ENCODE measurements at places on chromosomes 4 and X.

DNA sequence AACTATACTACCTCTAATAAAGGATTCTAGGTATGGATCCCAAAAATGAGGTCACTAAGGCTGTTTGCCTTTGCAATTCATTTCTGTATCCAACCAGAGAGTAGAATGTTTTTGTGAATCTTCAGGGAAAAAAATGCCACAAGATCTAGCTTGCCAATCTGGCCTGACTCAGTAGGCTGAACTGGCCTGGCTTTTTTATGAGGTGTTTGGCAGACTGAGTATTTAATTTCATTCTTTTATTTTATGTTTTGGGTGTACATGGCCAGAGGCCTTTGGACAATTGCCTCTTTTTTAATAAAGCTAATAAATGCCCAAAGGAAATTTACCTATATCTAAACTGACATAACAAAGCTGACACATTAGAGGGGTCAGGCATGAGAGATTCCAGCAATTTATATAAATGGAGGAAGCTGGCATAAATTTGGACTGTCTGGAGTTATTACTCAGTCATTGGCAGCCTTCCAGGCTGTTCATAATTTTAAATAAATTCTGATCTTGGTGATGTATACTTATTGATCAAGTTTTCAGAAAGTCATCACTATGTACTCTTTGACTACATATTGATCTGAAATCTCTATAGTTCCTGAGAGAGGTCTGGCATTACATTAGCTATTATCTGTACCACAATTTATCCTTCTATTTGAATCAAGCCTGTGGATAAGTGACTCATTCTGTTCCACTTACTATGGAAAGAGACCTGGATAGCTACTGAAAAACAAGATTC is 376.4 kb upstream of the NOCT start:
- peak; percentile 50 for DNase-seq

GRCh38 chr4:111492496-111492895 is 652.8 kb upstream of the FAM241A start:
- DNase-seq: no peak

- peak; percentile 43 for DNase-seq
Measured at GRCh38 chr4:106032851-106033286, 137.6 kb downstream of the NPNT start.

DNA sequence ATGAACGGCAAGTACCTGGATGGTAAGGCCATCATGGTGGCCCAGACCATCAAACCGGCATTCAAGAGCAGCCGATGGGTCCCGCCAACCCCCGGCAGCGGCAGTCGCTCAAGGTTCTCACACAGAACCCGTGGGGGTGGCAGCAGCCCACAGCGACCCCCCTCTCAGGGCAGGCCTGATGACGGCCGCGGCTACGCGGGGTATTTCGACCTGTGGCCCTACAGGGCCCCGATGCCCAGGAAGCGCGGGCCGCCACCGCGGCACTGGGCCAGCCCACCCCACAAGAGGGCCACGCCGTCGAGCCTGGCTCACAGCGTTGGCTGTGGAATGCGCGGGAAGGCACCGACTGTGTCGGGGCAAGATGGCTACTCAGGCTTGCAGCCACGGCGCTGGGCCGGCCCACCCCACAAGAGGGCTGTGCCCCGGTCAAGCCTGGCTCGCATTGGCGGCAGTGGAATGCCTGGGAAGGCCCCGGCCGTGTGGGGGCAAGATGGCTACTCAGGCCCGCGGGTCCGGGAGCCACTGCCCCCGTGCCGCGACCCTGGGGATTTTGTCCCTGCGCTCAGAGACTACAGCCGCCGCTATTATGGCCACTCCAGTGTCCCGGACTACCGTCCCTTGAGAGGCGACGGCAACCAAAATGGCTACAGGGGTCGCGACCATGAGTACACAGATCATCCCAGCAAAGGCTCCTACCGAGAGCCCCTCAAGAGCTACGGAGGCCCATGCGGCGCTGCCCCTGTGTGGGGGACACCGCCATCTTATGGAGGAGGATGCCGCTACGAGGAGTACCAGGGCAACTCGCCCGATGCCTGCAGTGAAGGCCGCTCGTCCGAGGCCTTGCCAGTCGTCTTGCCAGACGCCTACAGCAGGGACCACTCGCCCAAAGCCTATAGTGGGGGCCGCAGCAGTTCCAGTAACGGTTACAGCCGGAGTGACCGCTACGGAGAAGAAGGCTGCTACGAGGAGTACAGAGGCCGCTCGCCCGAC is 731 bp downstream of the RBMXL3 start:
- DNase-seq: no peak

DNA sequence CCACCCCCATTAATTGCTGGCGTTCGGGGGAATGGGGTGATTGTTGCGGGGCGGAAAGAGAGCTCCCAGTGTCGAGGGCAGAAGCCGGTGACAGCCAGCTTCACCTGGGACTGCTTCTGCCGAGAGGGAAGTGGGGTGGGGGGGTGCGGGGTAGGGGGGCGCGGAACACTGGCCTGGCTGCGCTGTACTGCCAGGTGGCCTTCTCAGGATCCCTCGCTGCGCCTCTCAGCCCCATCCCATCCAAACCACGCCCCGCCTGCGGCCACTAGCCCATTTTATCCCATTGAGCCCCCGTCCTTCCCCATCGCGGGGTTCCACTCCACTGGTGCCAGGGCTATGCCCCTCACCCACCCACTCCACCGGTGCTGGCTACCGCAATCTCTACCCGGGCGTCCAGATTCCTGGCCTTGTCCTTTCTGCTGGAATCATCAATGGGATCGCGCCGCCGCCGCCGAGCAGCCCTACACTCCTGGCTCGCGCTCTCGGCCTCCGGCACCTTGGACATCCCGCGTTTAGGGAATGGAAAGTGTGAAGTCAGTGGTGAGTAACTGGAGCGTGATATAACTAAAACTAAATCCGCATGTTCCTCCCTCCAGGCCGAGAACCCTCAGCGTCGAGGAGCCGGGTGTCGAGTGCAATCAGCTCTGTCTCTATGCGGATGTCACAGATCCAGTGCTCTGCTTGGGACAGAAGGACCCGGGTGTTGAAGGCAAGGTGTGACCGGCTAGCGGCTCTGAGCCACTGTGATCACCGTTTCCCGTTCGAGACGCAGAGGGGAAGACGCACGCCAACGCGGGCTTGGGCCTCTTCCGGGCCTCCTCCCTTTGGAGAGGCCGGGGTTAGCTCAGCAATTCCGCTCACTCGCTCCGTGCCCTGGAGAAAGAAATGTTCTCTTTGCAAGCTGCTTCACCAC is 20.5 kb downstream of the NKX3-2 start:
- DNase-seq: no peak

- no peak for DNase-seq
Measured at GRCh38 chr4:28310926-28311325, 1450.3 kb downstream of the STIM2 start.

DNA sequence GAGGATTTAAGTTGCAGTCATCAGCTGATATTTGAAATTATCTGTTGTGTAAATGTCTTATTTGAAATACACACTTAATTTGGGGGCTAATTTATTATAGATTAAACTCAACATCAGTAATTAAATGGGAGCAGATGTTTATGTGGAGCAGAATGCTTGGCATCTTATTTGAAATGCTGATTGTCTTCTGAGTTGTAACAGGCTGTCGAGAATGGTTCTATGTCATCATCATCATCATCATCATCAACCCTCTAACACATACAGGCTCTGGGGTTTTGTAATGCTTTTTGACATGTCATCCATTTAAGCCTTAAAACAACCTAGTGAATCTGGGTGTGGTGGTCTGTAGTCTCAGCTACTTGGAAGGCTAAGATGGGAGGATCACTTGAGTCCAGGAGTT is 8.2 kb downstream of the MTMR1 start:
- DNase-seq: no peak

GRCh38 chrX:38278682-38279081 is 48.6 kb downstream of the RPGR start:
- DNase-seq: no peak

- DNase-seq: no peak
Measured at GRCh38 chr4:124318292-124318691, 394.2 kb downstream of the ANKRD50 start.

- no peak for DNase-seq
Measured at GRCh38 chr4:20529691-20530090, 170.6 kb upstream of the PACRGL start.

- peak; percentile 4 for DNase-seq
Measured at GRCh38 chr4:125115476-125115875, 199.3 kb upstream of the FAT4 start.

GRCh38 chr4:94831607-94832006 is 73.9 kb downstream of the BMPR1B start:
- DNase-seq: no peak

DNA sequence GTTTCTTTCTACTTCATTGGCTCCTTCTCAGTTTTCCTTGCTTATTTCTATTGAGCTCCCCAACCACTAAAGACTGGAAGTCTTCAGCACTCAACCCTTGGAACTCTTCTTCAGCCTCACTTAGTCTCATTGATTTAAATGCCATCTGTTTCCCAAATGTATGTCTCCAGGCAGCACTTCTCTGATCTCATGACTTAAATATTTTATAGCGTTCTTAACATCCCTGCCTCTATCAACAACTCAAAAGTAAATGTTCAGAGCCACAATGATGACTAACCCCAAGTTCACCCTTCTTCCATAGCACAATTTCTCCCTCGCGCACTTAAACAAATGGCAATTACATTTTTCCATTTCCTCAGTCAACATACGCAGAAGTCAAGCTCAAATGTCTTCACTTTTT is 1393.3 kb downstream of the ARAP2 start:
- DNase-seq: peak; percentile 30

DNA sequence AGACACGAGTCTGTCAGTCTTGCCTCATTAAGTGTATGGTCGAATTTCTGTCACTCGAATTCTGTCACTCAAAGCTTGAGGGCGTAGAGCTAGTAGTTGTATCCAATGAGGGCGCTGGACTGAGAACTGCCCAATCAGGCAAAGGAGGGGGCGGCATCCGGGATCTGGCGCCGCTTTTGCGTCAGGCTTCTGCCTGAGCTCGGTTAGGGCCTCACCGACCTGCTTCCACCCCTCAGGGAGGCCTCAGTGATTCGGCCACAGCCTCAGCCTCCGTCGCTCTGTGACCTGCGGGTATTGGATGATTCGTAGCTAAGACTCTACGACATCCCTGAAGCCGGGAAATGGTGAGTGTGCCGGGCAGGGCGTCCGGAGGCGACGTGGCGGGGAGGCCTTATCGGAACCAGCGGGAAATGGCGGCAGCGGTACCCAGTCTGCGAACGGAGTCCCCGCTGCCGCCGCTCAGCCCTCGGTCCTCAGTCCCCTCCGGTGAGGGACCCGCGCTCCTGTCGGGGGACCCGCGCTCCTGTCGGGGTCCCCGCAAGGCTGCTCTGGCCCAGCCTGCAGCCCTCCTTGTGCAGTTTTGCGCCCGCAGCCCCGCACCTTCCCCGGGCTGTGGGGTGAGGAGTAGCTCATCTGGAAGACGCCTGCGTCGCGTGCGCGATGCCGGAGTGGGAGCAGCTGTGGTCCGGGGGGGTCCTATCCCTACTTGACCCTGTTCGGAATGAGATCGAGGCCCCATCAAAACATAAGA is 88.3 kb downstream of the ZNF718 start:
- DNase-seq: peak; percentile 87

DNA sequence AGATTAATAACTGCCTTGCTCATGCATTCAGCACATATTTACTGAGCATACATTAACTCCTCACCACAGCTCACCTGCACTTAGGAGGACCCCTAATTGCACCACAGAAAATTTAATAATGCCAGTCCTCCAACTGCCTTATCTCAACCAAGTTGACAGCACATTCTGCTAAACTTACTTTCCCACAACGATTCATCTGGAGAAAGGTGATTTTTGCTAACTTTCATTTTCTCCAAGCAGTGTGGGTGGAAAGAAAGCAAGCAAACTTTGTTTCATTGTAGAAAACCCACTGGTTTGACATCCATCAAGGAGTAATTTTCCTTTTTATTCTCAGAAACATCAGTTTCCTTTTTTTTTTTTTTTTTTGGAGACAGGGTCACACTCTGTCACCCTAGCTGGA is 49.1 kb downstream of the RASGEF1B start:
- no peak for DNase-seq

GRCh38 chr4:23929248-23929647 is 39.4 kb upstream of the PPARGC1A start:
- no peak for DNase-seq

GRCh38 chr4:54607067-54607466 is 50.7 kb upstream of the KIT start:
- DNase-seq: no peak

DNA sequence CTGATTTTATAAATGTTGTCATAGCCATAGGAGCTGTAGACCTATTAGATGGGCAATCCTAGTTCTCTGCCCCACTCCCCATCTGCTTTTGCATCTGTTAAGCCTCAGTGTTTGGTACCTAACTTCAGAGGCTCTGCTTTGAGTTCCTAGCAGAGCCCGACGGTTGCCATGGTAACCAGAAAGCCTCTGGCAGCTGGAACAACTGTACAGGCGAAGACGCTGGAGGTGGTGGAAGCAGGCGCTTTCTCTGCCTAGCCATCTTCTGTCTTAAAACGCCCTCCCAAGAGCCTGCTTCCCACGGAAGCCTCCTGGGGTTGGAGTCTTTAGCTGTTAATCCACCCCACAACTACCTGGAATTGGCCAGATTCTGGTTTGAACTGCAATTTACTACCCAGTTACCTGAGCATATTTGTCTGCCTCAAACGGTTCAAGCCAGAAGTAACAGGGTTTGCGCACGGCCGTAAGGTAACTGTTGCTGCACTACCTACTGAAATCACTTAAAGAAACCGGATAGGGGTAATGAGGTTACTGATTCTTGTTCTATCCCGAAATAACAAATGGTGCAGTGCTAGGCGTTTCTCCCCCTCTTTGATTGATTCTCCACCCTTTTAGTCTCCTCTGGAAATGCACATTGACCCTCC is 1.0 kb upstream of the GABRG1 start:
- DNase-seq: no peak

GRCh38 chrX:64093761-64094160 is 111.7 kb downstream of the AMER1 start:
- peak; percentile 20 for DNase-seq

DNA sequence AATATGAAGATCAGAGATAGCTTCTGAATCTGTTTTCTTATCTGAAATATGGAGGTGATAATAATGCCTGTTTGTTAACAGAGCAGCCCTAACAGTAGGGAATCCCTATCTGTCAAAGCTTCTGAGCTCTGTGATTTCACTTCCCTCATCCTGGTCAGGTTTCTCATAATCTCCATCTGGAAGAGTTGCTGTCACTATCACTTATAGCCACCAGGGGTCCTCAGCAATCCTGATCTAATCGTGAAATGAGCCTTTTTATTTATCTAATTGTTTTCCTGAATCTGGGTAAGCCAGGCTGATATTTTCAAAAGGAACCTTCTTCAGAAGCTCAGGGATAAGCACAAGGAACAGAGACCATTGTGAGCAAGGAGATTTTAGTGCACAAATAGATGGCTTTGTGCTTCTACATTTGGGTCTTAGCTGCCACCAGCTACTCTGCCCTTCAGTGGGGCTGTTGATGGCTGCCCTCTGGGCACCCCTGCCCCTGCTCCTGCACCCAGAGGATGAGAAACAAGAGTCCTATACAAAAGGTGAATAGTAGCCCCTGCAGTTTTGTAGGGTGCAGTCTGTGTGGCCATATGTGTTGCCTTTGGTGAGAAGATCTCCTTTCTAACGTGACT is 196.4 kb upstream of the RADX start:
- peak; percentile 0 for DNase-seq

DNA sequence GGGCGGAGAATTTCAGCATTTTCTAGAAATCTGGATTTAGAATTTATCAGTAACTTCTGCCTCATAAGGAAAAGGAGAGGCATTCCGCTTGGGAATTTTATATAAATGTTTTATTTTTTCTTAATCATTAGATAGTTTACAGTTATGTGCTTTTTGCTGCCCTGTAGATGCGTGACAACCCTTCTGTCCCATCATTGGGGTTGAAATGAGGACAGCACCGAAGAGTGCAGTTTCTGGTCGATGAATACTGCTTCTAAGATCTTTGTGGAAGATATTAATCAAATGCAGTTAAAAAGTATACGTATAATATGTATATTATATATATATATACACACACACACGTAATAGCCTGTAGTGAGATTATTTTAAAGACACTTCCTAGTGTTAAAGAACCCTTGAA is 1.5 kb downstream of the RBPJ start:
- DNase-seq: no peak

Measured in EL (cell line).